Activated T-helper 2 cell treated with anti-CD3 and anti-CD28 coated beads, Interferon-gamma antibody, Interleukin-2, Interleukin-4, amounts not matched to agents 10 μg/mL and 5 μg/mL and 100 μg/mL, durations not matched to agents 14 hours and 24 hours and 36 hours (primary cell): ENCODE measurements at places on chromosomes 5 and 9. TPM values are rescaled to one million over a fixed set of nuclear protein-coding genes. Genes with fewer than 3 reads are reported as not detected.

GRCh38 chr5:72817076-72817481 is 618 bp downstream of the TNPO1 start:
- peak; percentile 10 for DNase-seq

- DNase-seq, result no peak
Measured at GRCh38 chr5:110265162-110265561, 461.3 kb downstream of the TMEM232 start.

Gene PCDHGA1
- total RNA-seq, result 0.09 and 0.14 TPM in 2 replicates

- DNase-seq, result peak; percentile 7
Measured at GRCh38 chr9:92714787-92715487, 45.0 kb upstream of the IPPK start.

Gene TMEM252
- total RNA-seq, result not detected in 2 replicates

- no peak for DNase-seq
Measured at GRCh38 chr5:55865831-55866230, 14.7 kb downstream of the IL31RA start.

Gene GFI1B
- total RNA-seq, result not detected in 2 replicates

DNA sequence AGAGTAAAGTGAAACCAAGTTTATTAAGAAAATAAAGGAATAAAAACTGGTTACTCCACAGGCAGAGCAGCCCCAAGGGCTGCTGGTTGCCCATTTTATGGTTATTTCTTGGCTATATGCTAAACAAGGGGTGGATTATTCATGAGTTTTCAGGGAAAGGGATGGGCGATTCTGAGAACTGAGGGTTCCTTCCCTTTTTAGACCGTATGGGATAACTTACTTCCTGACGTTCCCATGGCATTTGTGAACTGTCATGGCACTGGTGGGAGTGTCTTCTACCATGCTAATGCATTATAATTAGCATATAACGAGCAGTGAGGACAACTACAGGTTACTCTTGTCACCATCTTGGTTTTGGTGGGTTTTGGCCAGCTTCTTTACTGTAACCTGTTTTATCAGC is 323.9 kb upstream of the PTGER4 start:
- DNase-seq, result no peak

GRCh38 chr9:121566481-121567465 is 67.1 kb upstream of the GGTA1 start:
- DNase-seq, result no peak

Gene ARSI
- total RNA-seq, result not detected in 2 replicates

Gene ADRB2
- total RNA-seq, result 0.21 and 0.30 TPM in 2 replicates

DNA sequence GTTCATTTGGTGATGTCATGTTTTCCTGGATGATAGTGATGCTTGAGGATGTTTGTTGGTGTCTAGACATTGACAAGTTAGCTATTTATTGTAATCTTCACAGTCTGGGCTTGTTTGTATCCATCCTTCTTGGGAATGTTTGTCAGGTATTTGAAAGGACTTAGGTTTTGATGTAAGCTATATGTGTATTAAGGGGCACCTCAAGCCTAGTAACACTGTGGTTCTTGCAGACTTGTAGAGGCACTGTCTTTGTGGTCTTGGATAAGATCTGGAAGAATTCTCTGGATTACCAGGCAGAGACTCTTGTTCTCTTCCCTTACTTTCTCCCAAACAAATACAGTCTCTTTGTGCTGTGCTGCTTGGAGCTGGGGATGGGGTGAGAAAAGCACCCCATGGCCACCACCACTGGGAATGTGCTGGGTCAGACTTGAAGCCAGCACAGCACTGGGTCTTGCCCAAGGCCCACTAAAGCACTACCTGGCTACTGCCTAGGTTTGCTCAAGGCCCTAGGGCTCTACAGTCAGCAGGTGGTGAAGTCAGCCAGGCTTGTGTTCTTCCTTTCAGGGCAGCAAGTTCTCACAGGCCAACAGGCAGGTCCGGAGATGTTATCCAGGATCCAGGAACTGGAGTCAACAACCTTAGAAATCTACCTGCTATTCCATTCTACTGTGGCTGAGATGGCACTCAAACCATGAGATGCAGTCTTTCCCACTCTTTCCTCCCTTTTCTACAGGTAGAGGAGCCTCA is 49.3 kb upstream of the GNA14 start:
- no peak for DNase-seq

Gene C5orf58
- total RNA-seq, result not detected in 2 replicates

DNA sequence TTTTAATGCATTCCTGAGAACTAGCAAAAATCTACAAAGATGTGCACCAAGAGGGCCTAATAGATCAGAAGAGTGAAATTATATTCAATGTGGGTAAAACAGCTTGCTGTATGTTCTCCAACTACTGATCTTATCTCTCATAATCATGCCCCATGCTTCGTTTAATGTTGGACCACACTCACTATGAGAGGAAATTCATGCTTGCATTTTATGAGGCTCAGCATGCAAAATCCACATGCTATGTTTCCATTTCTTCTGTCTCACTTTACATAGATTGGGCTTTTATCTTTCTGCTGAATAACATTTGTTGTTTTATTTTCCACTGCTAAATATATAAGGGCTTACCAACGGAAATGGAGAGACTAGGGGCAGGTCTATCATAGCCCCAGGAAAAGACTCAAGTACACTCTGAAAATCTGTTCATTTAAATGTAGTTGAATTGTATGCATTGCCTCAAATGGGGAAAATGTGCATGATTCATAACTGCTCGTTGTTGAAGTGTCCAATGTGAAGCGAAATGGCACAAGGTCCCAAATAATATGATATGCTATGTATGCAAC is 474.2 kb downstream of the EFNA5 start:
- DNase-seq, result no peak

- DNase-seq, result no peak
Measured at GRCh38 chr5:97078958-97079743, 63.3 kb downstream of the LIX1 start.

DNA sequence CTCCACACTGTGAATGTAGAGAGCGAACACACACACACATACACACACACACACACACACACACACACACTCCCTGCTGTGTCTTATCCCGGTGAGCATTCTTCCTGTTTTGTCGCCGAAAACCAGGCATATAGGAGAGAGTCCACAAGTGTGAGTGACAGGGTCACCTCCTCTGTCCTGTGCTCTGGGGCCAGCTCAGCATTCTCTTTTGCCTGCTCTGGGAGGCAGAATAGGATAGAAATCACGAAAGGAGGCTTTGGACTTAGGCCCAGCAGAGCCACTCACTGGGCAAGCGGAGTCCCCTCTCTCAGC is 3.0 kb downstream of the LAMC3 start:
- DNase-seq, result no peak

Gene GPR150
- total RNA-seq, result 0.11 and 0.14 TPM in 2 replicates

- no peak for DNase-seq
Measured at GRCh38 chr9:534886-535285, 306.6 kb upstream of the DMRT1 start.

DNA sequence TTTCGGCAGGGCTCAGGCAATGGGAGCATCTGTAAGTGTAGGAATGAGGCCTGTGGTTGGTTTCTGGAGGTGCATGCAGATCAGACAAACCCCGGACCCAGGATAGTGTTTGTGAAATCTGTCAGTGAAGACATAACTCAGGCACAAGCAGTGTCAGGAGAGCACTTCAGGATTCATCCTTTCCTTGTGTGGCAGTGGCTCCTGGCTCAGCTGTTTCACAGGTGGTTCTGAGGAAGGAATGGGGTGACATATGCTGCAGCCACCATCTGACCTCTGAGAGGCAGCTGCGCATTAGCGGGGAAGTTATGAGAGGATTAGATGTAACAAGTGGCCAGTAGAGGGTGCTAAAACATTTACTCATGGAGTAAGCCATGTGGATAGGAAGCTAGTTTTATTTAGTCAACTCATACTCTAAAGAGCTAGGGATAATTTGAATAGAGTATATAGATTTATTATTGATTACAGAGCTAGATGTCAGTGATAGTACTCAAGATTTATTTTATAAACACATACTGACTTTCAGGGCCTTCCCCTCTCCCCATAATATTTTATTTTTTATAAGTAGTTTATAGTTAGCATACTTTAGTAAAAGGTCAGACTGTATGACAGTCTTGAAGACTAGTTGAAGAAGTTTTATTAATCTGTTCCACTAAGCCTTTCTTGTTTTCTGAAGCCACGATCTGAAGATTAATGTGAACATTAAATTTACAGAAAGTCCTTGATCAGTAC is 28.4 kb downstream of the NNT start:
- no peak for DNase-seq

Gene AQP7
- not detected in 2 replicates for total RNA-seq

GRCh38 chr5:32753051-32753450 is 41.9 kb downstream of the NPR3 start:
- DNase-seq, result no peak

GRCh38 chr5:65862384-65862783 is 64.0 kb upstream of the ERBIN start:
- no peak for DNase-seq

Gene LRRTM2
- 0.44 and 0.59 TPM in 2 replicates for total RNA-seq

DNA sequence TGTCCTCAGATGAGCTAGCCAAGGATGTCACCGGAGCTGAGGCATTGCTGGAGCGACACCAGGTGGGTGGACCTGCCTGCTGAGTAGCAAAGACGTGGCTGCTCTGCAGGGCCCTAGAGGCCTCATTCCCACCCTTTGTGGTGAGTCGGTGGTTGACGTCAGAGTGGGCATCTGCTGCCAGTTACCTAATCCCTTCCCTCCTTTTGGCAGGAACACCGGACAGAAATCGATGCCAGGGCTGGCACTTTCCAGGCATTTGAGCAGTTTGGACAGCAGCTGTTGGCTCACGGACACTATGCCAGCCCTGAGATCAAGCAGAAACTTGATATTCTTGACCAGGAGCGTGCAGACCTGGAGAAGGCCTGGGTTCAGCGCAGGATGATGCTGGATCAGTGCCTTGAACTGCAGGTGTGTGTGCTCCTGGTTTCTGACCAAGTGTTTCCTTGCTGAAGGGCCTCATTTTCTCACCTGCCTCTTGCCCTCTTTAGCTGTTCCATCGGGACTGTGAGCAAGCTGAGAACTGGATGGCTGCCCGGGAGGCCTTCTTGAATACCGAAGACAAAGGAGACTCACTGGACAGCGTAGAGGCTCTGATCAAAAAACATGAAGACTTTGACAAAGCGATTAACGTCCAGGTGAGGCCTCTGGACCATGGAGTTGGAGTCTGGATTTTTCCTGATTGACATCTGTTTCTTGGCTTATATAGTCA is 48.9 kb downstream of the DYNC2I2 start:
- DNase-seq, result no peak

DNA sequence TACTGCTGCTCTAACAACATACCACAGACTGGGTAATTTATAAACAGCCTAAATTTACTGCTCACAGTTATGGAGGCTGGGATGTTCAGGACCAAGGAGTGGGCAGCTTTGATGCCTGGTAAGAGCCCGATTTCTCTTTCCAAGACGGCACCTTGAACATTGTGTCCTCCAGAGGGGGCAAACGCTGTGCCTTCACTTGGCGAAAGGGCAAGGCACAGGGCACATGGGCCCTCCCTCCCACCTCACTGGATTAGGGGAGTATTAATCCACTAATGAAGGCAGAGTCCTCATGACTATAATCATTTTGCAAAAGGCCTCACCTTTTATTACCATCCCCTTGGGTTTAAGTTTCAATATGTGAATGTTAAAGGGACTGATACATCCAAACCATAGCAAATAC is 397.7 kb downstream of the TMEM38B start:
- DNase-seq, result no peak

Gene HACD4
- 2.2 and 2.4 TPM in 2 replicates for total RNA-seq

- no peak for DNase-seq
Measured at GRCh38 chr5:111931655-111932054, 174.7 kb upstream of the NREP start.

Gene PCDHA1
- total RNA-seq, result 0.07 TPM in 1 of 2 replicates, not detected in the other

GRCh38 chr5:68683632-68684036 is 410.2 kb upstream of the SLC30A5 start:
- DNase-seq, result no peak

Gene SHOC1
- not detected in 2 replicates for total RNA-seq

Gene IFNA2
- total RNA-seq, result not detected in 2 replicates

DNA sequence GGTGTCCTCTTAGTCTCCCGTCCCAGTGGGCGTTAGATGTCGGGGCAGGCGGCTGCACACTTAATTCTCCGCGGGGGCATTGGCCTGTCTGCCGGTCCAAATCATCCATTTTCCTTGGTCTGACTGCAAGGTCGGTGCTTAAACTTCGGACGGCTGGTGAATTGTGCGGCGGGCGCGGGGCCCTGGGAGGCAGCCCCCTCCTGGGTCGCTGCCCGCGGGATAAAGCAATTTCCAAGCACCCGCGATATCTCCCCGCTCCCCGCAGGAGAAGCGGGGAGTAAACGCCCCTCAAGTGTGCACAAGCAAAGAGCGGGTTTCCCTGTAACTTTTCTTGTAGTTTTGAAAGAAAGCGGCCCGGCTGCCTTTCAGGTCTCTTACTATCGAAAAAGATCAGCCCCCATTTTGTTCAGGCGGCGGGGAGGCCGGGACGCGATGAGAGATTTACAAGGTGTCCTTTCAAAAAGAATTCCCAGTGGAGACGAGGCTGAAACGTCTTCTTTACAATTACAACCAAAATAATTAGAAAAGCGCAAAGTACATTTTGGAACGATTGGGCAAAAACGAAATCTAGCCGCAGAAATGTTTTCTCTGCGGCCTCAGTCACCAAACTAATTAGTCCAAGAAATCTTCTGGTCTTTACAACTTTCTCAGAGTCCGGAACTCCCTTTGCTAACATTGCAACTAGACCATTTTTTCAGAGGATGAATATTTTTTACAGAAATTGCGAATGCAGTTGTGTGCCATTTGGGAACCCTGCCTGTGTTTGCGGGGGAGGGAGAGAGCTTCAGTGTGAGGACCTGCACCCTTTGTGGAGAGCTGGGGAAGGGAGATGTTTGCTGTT is 1.8 kb downstream of the IRX1 start:
- DNase-seq, result no peak

GRCh38 chr5:172527559-172527958 is 73.2 kb upstream of the SH3PXD2B start:
- no peak for DNase-seq

- no peak for DNase-seq
Measured at GRCh38 chr5:153618867-153619266, 128.4 kb downstream of the GRIA1 start.

DNA sequence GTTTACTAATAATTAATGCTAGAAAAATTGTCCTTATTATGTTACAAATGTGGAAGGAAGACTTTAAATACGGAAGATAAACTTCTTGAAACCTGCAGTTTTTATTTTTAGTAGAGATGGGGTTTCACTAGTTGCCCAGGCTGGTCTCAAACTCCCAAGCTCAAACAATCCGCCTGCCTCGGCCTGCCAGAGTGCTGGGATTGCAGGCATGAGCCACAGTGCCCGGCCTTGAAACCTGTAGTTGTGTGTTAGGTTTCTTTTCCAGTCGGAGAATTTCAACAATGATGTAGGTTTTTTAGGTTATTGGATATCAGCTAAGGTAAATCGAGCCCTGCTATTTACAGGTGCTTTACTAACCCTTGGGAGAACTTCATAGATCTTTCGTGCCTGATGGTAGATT is 30.8 kb downstream of the CTNNA1 start:
- DNase-seq, result no peak

DNA sequence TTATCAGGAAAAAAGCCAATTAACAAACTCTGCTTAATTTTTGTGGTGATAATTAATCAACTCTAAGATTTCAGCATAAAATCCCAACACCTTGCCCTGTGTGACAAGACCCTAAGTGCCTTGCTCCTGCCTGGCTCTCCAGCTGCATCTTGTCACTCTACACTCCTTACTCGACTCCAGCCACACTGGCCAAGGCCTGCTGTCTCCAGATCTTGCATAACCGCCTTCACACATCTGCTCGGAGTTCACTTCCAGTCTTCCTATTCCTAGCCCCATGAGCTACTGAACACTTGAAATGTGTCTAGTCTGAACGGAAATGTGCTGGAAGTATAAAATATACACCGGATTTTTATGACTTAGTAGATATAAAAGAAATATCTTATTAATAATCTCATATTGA is 259.6 kb downstream of the EPB41L4A start:
- DNase-seq, result no peak
